Lung (tissue), 17 donors: ENCODE measurements at places on chromosomes 1 and 21. TPM values are rescaled to one million over a fixed set of nuclear protein-coding genes. Genes with fewer than 3 reads are reported as not detected.

Gene KRTAP12-4
- not detected for polyA plus RNA-seq

Gene CR1L
- polyA plus RNA-seq = 0.28 TPM

Gene S100A5
- 0.32 TPM for polyA plus RNA-seq

Gene IL20
- polyA plus RNA-seq = 0.11 TPM

Gene DNAJC28
- polyA plus RNA-seq = 1.6 TPM

Gene IPP
- polyA plus RNA-seq = 4.9 TPM

Gene SHISAL2A
- 0.79 TPM for polyA plus RNA-seq

Gene XCL2
- 0.41 TPM for polyA plus RNA-seq

Gene EXTL1
- 0.18 TPM for polyA plus RNA-seq

Gene DNASE2B
- 4.9 TPM for polyA plus RNA-seq

Gene LEMD1
- 0.72 TPM for polyA plus RNA-seq

Gene ERG
- polyA plus RNA-seq = 15.9 TPM

Gene CGN
- polyA plus RNA-seq = 34.7 TPM

Gene KLF17
- polyA plus RNA-seq = 0.21 TPM

Gene TNFRSF9
- 2.0 TPM for polyA plus RNA-seq

Gene LRIG2
- 2.9 TPM for polyA plus RNA-seq

Gene LMX1A
- not detected for polyA plus RNA-seq

Gene NR1I3
- 0.17 TPM for polyA plus RNA-seq

Gene FAM177B
- polyA plus RNA-seq = 0.27 TPM

Gene BATF3
- polyA plus RNA-seq = 24.6 TPM

Gene FCRL4
- not detected for polyA plus RNA-seq

Gene PATJ
- 5.3 TPM for polyA plus RNA-seq

Gene CCDC27
- polyA plus RNA-seq = not detected

Gene ZSCAN20
- polyA plus RNA-seq = 1.4 TPM

Gene LCE1E
- not detected for polyA plus RNA-seq

Gene TRIM17
- 1.5 TPM for polyA plus RNA-seq

Gene PLD5
- 0.14 TPM for polyA plus RNA-seq

Gene VSIG8
- 0.22 TPM for polyA plus RNA-seq

Gene ZNF648
- polyA plus RNA-seq = 0.21 TPM

Gene CELA3A
- 0.26 TPM for polyA plus RNA-seq

Gene LCE1A
- not detected for polyA plus RNA-seq

Gene CFAP107
- 2.5 TPM for polyA plus RNA-seq

Gene DMRTB1
- not detected for polyA plus RNA-seq

Gene IFNLR1
- 1.2 TPM for polyA plus RNA-seq

Gene ARHGEF10L
- polyA plus RNA-seq = 23.8 TPM

Gene CATSPERE
- 0.30 TPM for polyA plus RNA-seq

Gene AADACL4
- not detected for polyA plus RNA-seq

Gene AK4
- polyA plus RNA-seq = 1.1 TPM

Gene MNDA
- 108 TPM for polyA plus RNA-seq

Gene GPR3
- 1.8 TPM for polyA plus RNA-seq

Gene ERICH3
- 5.1 TPM for polyA plus RNA-seq

Gene LAMTOR2
- 143 TPM for polyA plus RNA-seq

Gene ACBD6
- 28.1 TPM for polyA plus RNA-seq

Gene CBR1
- 71.3 TPM for polyA plus RNA-seq

Gene GJC2
- 3.4 TPM for polyA plus RNA-seq

Gene NBPF4
- 0.01 TPM for polyA plus RNA-seq

Gene KCNJ10
- 0.10 TPM for polyA plus RNA-seq

Gene MACF1
- polyA plus RNA-seq = 69.1 TPM

Gene ADIPOR1
- polyA plus RNA-seq = 125 TPM

Gene PIK3C2B
- polyA plus RNA-seq = 11.9 TPM

Gene SPOCD1
- 10.7 TPM for polyA plus RNA-seq

Gene PMF1
- polyA plus RNA-seq = 62.5 TPM

Gene ALPL
- polyA plus RNA-seq = 241 TPM

Gene SH3BGR
- polyA plus RNA-seq = 8.9 TPM
